ENCODE measurements at places on chromosomes 7 and 10.

GRCh38 chr7:135672560-135673359 is 10.4 kb downstream of the STMP1 start:
- no peak for DNase-seq

DNA sequence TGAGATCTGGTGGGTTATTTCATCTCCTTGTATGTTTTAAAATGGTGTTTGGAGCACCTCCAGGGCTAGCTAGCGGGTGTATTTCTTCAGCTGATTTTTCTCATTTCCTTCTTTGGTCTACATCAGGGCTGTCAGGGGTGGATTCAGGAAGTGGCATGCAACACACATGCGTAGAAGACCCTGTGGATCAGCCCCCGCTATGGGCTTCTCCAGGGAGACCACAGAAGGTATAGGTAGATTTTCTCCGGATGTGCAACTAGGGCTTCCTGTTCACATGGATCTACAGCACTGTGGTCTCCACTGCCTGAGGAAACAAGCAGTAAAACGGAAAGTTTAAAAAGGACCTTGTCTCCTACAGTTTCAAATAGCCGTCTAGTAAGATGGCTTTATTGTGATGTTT is 10.4 kb downstream of the NUB1 start:
- DNase-seq = peak; percentile 76

GRCh38 chr10:60846173-60846572 is 67.9 kb downstream of the CDK1 start:
- no peak for DNase-seq

GRCh38 chr10:3941676-3942075 is 156.7 kb upstream of the KLF6 start:
- no peak for DNase-seq

DNA sequence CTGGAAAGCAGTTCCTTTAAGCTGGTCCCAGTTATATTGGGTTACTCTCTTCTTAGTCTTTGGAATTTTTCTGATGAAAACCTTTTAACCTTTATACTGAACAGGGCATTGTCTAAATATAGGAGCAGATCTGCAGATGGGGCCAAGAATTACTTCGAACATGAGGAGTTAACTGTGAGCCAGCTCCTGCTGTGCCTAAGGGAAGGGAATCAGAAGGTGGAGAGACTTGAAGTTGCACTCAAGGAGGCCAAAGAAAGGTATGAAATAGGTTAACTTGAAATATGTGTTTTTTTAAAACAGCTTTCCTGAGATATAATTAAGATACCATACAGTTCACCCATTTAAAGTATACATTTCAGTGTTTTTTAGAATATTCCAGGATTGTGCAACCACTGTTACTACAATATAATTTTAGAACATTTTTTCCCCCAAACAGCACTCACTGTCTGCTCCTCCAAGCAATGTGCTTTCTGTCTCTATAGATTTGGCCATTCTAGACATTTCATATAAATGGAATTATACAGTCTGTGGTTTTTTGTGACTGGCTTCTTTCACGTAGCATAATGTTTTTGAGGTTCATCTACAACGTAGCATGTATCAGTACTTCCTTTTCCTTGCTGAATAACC is 18.9 kb downstream of the OPTN start:
- DNase-seq = no peak

- DNase-seq = no peak
These were observed 19.6 kb downstream of the SEMA3E start for GRCh38 chr7:83629117-83629880.

- no peak for DNase-seq
These were observed 629 bp upstream of the DNAJC9 start for GRCh38 chr10:73247509-73248258.

GRCh38 chr10:118062798-118063238 is 16.1 kb upstream of the RAB11FIP2 start:
- DNase-seq = no peak

- DNase-seq = no peak
These were observed 648 bp upstream of the RADIL start for GRCh38 chr7:4884164-4884563.

- DNase-seq = no peak
These were observed 2.8 kb upstream of the TRRAP start for GRCh38 chr7:98875501-98875900.

DNA sequence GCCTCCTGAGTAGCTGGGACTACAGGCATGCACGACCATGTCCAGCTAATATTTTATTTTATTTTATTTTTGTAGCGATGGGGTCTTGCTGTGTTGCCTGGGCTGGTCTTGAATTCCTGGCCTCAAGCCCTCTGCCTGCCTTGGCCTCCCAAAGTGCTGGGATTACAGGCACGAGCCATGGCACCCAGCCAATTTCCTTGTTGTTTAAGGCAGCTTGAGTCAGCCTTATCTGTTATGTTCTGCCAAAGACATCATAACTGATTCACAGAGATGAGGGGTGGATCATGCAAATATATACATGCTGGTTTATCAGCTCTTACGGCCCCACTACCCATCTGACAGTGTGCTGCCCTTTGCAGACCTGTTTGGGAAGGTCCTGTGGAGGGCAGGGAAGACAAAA is 826.7 kb downstream of the TYW1 start:
- no peak for DNase-seq

DNA sequence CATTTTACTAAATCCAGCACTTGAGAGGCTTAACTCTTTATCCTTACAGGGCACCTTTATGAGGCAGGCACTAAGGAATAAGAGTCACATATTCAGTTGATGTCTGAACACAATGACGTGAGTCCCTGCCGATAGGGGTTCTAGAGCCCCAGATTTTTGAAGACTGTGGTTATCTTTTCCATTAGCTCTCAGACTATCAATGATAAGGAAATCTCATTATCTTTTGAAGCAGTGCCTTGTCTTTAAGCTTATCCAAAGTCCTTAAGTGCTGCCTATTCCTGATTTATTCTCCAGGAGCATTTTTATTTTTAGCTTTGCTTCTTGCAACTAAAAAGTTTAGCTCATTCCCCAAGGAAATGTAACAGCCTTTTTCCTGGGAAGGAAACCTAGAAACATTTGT is 444.1 kb upstream of the LRRN3 start:
- no peak for DNase-seq

- DNase-seq = no peak
These were observed 112.3 kb downstream of the ARHGAP12 start for GRCh38 chr10:31816318-31816717.

DNA sequence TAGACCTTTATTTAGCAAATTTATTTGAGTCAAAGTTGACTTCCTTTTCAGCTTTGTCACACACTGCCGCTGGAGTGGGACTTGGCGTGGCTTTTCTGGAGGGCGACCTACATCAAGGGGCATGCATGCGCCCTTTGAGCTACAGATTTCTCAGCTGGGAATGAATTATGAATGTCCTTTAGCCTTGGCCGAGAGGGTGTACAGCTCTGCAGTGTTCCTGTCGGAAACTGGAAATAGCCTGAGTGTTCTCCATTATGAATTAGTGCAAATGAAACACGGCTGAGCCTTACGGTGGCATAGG is 79.7 kb downstream of the GLRX3 start:
- DNase-seq = no peak

DNA sequence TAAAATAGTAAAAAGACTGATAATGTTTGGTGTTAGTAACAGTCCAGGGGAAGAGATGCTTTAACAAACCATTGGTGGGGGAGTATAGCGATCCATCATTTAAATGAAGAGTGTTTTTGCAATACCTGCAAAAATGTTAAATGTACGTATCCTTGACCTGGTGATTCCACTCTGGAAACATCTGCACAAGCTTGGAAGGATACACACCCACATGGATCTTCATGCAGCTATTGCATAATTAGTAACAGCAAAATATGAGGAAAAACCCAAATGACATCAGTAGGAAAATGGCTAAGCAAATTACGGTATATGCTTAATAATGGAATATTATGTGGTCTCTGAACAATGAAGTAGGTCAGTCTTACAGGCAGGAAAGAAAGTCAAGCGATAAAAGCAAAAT is 20.5 kb downstream of the WNT2 start:
- DNase-seq = no peak

- DNase-seq = no peak
These were observed 4.9 kb upstream of the NKX2-3 start for GRCh38 chr10:99527526-99528493.

GRCh38 chr10:73956476-73957359 is 41.2 kb upstream of the VCL start:
- peak; percentile 59 for DNase-seq

- peak; percentile 55 for DNase-seq
These were observed 13.1 kb upstream of the SGMS1 start for GRCh38 chr10:50636618-50637579.

DNA sequence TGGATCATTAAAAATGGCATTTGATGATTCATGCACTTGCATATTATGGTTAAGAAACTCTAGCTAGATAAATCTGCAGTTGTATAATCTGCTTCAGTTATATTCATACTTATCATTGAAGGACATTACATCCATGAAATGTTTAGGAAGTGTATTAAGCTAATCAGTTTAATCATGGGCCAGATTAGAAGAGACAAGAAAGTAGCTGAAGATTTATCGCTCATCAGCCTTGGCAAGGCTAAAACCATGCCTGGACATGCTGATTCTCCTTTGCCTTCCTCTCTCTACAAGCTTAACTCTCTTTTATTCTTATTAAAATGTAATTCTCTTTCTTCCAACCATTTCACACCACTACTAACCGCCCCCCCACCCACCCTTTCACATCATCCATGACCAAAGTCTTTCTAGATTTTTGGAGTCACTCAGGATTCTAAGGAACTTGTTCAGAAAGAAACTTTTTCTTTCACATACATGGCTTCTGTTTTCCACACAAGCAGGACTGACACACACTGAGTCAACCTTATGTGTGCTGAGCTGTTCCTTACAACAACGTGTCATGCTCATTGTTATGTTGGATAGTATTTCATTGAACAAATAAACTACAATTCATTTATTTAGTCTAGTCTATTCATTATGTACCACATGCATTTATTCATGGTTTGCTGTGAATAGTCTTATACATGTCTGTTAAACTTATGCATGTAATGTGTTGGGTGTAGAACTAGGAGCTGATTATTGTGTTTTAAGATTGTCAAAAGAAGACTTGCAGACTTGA is 227.3 kb upstream of the SP8 start:
- DNase-seq = no peak

GRCh38 chr7:24926623-24927524 is 53.1 kb downstream of the OSBPL3 start:
- no peak for DNase-seq

DNA sequence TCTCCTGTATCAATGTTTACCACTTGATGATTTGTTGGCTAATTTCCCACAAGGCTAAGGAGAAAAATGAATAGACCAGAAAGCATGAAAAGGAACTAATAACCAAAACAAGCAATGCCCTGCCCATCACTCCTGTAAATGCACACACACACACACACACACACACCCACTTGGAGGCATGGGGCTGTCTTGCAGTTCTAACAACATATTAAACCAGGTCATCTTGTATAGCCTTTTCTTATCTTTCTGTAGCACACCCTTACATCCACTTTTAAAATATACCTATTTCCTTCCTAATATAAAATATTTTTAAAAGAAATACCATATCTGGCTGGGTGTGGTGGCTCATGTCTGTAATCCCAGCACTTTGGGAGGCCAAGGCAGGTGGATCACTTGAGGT is 105.3 kb downstream of the CTTNBP2 start:
- DNase-seq = no peak

- DNase-seq = no peak
These were observed 149.6 kb upstream of the PPP2R2D start for GRCh38 chr10:131750973-131751826.

GRCh38 chr10:30368065-30368718 is 19.1 kb upstream of the MTPAP start:
- no peak for DNase-seq

- DNase-seq = no peak
These were observed 24.6 kb upstream of the ASL start for GRCh38 chr7:66050990-66051448.

DNA sequence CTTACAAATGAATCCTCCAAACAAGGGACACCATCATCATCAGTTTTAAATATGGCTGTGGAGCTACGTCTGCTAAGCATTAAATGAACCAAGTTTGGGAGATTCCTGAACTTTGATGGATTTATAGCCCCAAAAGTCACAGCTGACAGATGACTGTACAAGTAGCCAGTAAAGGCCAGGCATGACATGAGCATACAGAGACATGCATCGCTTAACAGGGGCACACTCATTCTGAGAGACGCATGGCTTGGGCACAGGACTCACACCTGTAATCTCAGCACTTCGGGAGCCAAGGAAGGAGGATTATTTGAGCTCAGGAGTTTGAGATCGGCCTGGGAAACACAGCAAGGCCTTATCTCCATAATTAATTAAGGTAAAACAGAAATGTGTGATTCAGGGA is 166.2 kb downstream of the PARD3 start:
- no peak for DNase-seq

- DNase-seq = no peak
These were observed 178.1 kb downstream of the PTEN start for GRCh38 chr10:88041243-88042159.

DNA sequence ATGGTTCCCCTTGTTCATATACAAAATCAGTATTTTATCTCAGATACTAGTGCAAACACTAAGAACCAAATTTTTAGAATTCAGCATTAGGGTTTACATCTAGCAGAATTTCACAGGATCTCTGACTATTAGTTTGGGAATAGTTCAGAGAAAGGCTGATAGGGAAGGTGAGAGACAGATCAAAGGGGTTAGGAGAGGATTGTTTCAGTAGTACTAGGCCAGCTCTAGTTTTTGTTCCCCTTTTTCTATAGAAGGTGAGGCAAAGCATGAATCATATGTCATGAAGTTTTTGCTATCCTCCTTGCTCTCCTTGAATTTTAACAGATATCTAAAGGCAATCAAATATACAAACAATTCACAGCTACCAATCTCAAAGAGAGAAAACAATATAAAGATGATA is 26.1 kb upstream of the CTNNA3 start:
- no peak for DNase-seq

DNA sequence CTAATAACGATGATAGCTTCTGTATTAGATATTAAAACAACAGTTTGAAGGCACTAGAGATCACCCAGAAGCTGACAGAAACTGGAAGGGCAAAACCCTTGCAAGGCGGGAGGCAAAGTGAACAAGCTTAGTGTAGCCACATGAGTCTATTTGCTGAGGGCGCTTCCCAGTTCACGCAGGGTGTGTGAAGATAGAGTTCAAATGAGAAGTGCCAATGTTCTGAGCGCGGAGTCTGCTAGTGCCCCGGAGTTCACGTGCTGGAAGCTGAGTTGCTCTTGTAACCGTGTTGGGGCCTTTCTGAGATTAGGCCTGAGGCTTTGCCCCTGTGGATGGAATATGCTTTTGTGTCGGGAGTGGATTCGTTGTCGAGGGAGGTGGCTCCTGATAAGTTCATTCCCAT is 16.6 kb upstream of the GTPBP4 start:
- no peak for DNase-seq

- no peak for DNase-seq
These were observed 77.3 kb downstream of the CTBP2 start for GRCh38 chr10:125082881-125083575.

DNA sequence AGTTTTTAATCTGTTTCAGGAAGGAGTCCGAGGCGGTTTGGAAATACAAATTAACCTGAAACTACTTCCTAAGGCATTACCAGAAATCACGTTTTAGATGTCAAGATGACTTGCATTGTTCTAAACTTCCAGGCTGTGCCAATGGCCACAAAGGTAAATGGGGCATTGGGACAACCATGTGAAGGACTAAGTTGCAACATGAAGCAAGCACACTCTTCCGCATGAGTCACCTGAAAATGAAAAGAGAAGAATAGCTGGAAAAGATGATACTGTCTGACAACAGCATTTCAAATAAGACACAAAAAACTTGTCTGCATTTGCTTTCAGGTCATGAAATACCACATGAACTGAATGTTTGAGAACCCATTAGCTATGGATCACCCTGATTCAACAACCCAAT is 262.1 kb downstream of the AHR start:
- DNase-seq = no peak

- DNase-seq = no peak
These were observed 37.0 kb downstream of the NRAP start for GRCh38 chr10:113626809-113627355.
